Activated CD4-positive, alpha-beta T cell treated with anti-CD3 and anti-CD28 coated beads for 1 hour (primary cell): ENCODE measurements at places on chromosomes 6 and 20.

GRCh38 chr6:917296-917695 lies 224.4 kb upstream of the EXOC2 start:
- DNase-seq = no peak

DNA sequence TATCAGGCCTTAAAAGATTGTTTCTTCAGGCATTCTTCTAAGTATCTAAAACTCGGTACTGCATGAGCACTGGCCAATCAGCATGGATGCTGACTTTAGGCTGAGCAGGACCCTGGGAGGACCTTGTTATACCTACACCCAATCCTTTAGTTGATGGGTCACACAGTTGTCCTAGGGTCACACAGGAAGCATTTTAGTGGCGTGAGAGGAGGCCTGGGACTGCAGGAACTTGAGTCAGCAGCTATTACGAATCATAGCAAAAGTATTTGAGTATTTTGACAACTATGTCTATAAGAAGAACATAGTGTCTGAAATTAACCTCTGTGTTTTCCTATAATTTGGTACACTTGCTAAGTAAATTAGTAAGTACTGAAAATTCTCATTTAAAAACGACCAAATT lies 741.4 kb downstream of the HACE1 start:
- DNase-seq = no peak

DNA sequence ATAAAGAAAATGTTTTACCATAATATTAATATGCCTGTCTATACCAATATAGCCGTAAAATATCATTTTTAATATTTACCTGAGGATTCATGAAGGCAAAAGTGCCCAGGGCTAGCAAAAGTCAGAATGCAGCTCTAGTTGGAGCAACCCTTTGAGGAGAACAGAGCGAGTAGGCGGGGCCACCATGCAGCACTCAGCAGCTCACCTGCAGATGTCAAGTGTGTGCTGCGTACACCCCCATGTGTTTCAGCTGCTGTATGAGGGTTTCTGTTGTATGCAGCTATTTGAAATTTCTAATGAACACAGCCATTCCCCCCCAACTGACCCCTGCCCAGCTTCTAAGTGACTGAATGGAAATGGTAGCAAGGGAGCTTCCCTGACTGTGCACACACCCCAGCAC lies 508.0 kb downstream of the QKI start:
- DNase-seq = no peak

GRCh38 chr20:8809107-8809953 lies 259.6 kb upstream of the PLCB4 start:
- no peak for DNase-seq

- DNase-seq = no peak
Measured at GRCh38 chr6:106693418-106693817, 64.0 kb downstream of the QRSL1 start.
